ENCODE measurements at places on chromosomes 5 and 9. TPM values are rescaled to one million over a fixed set of nuclear protein-coding genes. Genes with fewer than 3 reads are reported as not detected.

DNA sequence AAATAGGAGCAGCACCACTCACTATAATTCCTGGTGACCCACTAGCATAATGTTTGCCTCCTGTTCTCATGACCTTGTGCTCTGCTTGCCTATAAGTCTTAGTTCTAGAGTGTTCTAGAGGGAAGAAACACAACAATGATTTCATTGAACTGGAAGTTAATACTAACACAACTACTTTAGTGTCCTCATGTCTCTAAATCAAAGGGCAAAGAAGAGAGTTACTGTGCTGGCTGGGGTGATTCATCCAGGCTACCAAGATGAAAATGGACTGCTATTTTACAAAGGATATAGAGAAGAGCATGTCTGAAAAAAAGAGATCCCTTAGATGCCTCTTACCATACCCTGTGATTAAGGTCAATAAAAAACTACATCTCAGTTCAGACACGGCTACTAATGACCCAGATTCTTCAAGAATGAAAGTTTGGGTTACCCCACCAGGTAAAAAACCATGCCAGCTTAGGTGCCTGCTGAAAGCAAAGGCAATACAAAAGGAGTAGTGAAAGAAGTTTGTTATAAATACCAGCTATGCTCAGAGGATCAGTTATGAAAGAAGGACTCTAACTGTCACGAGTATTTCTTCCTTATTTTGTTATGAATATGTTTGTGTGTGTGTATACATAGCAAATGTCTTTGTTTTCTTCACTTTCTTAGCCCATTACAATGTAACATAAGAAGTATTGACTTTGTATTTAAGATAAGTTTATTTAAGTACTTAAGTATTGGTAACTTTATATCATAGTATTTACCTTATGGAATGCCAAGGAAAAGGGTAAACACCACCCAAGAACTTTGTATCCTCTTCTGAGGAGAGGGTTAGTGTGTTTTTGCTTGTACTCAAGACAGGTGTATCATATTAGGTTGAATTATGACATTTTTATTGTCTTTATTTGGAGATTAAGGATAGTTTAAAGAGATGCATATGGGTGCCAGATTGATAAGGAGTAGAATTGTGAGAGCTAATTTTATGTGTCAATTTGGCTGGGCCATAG, 314.1 kb upstream of the PTGER4 start:
- no peak for DNase-seq

DNA sequence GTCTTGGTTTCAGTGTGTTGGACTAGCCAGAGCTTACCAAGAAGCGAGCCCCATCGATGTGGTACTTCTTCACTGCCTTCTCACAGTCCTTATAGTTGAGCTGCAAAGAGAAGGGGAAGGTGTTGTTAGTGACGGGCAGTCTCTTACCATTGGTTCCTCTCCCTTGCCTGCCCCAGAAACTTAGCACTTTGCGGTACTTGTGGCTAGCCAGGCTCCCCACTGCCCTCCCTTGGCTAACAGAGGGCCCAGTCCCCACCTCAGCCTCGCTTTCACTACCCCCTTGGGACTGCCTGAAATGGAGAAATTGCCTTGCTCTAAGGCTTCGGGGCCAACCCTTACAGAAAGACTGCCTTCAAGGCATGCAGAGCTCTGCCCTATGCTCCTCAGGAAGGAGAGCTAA, 4.3 kb downstream of the LCP2 start:
- no peak for DNase-seq

DNA sequence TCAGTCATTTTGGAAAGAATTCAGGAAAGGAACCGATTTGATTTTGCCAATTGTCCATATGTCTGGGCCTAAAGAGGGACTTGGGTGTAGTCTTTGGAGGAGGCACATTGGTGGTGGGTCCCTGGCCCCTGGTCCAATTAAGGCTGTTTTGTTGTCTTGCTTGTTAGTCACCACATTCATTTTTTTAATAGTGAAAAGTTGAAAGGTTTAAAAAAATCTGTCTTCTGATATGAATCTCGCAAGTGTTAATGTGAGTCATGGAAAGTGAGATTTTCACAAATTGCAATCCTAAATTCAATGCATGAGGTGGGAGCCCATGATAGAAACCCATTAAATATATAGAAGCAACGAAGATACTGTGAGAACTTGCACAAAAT, 165.9 kb upstream of the OTULINL start:
- DNase-seq, result no peak

- DNase-seq, result peak; percentile 44
Observed at GRCh38 chr5:154157483-154158378, 32.8 kb upstream of the GALNT10 start.

GRCh38 chr5:67416133-67416937, 219.7 kb upstream of the CD180 start:
- DNase-seq, result peak; percentile 40

GRCh38 chr5:1884678-1885403, 2.1 kb upstream of the IRX4 start:
- peak; percentile 42 for DNase-seq

GRCh38 chr9:114312513-114312875, 10.4 kb upstream of the ORM1 start:
- DNase-seq, result no peak

DNA sequence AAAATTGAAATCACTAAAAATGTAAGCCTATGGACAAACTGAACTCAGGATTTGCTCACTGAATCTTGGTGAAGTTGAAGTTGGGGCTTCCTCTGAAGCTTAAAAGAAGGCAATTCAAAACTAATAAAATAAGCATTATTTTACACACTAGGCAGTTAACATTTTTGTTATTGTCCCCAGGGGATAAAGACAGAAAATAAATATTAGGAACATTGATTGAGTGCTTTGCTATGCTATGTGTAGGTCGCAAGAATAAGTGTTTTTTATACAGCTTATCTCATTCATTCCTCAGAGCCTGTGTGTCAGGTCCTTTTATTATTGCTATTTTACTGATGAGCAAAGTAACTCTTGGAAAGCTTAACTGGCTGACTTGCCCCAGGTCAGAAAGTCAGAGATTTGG, 82.2 kb downstream of the ZNF608 start:
- no peak for DNase-seq

GRCh38 chr9:133003671-133004090, 25.2 kb downstream of the GFI1B start:
- DNase-seq, result peak; percentile 63

GRCh38 chr9:93446073-93446472, 5.4 kb upstream of the FAM120A start:
- no peak for DNase-seq

DNA sequence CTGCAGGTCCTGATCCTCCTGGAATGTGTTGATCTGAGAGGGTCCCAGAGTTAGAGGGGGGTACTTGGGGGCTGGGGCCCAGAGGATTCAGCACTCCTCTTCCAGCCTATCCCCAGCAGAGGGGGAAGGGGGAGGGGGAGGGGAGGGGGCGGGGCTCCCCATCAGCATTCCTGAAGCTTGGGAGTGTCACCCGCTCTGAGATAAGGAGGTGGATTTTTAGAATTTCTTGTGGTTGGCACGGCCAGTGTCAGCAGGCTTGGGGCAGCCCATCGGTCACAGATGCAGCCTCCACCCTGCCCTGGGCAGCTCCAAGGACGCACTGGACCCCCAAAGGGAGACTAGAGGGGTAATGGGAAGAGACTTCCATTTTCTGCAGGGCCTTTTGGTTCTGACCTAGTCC, 5.3 kb downstream of the FGF18 start:
- DNase-seq, result peak; percentile 38

GRCh38 chr9:128106181-128106939, 21.2 kb downstream of the PTGES2 start:
- no peak for DNase-seq

DNA sequence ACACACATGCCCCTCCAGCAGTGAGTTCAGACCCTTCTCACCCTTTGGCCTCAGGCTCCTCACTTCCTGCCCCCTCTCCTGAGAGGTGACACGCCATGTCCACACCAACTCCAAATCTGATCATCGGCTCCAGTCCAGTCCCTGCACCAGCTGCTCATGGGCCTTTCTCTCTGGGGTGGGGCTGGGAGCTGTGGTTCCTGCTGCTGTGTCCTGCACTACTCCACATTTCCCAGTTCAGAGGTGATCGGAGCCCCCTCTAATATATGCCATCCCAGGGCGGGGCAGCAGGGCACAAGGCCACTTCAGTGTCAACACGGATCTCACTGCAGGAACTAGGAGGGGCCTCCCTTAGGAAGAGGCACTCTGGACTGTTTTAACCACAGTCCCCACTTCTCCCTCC, 91.5 kb downstream of the ADAMTS2 start:
- DNase-seq, result no peak

- DNase-seq, result no peak
Observed at GRCh38 chr5:168941901-168942300, 359.0 kb downstream of the SLIT3 start.

GRCh38 chr5:40383749-40384651, 295.7 kb upstream of the PTGER4 start:
- DNase-seq, result no peak

DNA sequence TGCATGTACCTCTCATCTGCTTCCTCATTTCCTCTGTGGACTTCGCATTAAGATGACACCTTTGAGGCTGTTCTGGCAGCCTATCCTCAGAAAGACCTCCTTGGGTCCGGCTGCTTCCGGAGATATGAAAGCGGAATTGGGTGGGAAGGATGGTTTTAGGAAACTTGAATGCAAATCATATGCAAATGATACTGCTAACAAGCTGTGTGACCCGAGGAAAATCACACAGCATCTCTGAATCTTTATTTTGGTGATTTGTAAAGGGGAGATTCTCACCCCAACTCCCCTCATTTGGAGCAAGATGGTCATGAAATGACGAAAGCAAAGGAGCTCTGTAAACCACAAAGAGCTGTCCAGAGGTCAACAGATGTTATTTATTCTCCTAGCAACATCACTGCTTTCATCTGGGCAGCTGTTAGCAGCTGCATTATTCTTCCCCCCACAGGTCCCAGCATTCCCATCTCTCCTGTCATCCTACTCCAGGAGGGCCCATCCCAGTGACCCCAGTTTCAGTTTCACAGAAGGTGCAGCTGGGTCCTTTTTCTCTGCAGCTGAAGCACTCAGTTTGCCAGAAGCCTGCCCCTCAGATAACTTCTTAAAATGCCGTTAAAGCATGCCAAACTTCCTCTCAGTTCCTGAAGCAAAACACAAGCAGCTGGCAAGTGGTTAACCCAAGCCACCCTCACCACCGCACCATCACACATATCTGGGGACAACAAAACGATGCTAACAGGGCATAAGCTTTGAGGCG, 269.5 kb downstream of the SEC61B start:
- no peak for DNase-seq

DNA sequence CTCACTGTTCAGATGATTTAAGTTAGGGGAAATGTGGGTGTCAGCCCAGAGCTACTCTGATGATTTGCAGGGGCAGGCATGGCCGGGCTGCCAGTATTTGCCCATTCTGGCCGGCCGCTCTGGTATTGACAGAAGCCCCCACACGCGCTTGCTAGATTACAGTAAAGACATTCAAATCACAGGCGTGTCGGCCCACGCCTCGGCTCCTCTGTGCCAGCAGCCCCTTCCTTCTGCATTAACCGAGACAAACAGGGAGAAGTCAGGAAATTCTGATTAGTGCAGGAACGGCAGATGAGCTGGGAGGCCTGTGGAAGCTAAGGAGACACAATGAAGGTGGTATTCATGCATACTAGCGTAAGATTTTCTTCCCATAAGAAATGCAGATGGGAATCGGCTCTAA, 113.3 kb downstream of the CRB2 start:
- no peak for DNase-seq

DNA sequence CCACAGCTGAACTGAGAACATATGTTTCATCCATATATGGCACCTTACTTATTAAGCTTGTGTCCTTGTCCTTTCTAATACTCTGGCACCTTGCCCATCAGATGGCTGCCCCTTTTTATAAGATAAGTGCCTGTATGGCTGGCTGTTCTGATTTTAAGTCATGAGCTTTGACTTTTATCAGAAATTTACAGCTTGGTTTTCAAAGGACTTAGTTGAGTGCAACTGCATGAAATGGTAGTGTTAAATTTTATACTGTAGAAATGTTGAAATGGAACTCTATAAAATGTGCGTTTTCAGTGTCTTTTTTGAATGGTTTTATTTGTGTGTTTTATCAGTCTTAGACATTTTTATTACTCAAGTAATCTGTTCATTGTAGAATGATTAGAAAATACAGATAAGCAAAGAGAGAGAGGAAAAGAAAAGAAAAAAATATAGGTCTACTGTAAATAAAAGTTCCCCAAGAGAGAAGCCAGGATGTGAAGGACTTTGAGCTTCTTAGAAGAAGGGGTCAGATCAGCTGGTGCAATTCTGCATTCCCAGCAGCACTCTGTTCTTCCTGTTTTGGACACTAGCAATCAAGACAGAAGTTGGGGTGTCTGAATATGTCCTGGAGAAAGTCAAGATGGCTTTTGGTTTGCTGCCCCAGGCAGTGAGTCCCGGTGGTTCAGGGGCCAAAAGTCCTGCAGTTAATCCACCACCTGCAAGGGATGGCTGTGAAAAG, 38.9 kb downstream of the ARHGAP26 start:
- no peak for DNase-seq

DNA sequence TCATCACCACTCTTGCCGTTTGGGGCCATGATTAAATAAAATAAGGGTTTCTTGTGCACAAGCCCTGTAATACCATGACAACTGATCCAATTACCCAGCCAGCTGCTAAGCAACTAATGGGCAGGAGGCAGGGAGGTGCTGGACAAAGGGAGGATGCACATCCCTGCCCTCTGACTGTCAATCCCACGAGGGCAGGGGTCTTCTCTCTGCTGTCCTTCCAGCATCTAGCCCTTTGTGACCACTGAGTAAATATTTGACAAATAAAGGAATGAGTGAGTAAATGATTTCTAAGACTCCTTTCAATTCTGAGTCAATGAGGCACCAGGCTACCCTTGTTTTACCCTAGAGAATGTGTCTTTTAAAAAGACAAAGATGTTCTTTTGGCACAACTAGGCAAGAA, 247.1 kb downstream of the SYK start:
- DNase-seq, result no peak

- DNase-seq, result no peak
Observed at GRCh38 chr5:95081982-95082381, 202.9 kb downstream of the MCTP1 start.

DNA sequence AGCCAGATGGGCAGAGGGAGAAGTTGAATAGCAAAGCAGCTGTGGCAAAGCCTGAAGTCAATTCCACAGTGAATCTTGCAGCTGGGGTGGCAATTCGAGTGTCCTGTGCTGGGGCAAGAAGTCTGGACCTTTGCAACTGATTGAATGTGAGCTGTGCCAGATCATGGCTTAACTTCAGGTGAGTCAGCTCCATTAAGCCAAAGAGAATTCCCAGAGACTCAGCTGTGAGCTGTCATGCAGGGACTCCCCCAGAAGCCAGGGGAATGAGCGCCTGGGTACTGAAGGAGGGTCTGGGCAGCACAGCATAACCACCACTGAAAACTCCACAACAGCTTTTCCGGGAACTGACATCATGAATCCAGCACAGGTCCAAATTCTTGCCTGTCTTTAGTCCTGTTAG, 153.5 kb upstream of the TRPC7 start:
- DNase-seq, result no peak

- DNase-seq, result peak; percentile 64
Observed at GRCh38 chr9:4366591-4367330, 66.9 kb upstream of the GLIS3 start.

GRCh38 chr9:94944626-94945025, 218.1 kb downstream of the AOPEP start:
- DNase-seq, result no peak

The CNTFR gene
- 37.2 TPM for total RNA-seq

The CANX gene
- total RNA-seq, result 301 TPM

The CXCL14 gene
- not detected for total RNA-seq

The TSSK1B gene
- not detected for total RNA-seq

The LECT2 gene
- not detected for total RNA-seq

The SH2D3C gene
- 1.9 TPM for total RNA-seq

The CNTNAP3 gene
- 21.8 TPM for total RNA-seq

The FOXD4L4 gene
- total RNA-seq, result 0.15 TPM

The C9orf153 gene
- total RNA-seq, result not detected

Measured in neural progenitor cell (in vitro differentiated cells).